ENCODE measurements at places on chromosomes 2 and 18.

DNA sequence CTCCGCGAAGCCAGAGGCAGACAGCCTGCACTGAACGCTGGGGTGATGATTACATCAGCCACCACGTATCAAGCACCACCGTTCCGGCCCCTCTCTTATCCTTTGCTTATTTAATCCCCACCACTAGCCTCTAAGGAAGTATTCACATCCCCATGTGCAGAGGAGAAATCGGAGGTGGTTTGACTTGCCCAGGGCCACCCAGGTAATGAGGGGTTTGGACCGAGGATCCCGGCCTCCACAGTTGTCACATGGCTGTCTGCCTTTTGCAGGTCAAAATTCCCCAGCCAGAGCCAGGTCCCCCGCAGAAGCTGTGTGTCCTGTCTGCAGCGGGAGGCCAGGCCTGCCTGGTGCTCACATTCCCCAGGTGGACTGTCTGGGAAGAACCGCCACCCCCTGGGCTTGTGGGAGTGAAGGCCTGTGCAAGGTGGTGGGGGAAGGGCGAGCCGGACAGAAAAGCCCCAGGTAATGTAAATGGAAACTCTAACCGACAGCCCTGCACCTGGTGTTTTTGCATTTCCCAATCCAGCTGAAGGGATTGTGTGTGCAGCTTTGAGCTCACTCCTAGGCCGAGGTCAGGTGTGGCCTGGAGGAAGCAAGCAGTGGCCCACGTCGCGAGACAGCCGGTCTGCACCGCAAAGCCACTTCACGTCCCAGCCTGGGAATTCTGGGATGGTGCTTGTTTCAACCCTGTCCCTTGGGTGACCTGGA is 108.5 kb upstream of the ID2 start:
- DNase-seq = no peak

DNA sequence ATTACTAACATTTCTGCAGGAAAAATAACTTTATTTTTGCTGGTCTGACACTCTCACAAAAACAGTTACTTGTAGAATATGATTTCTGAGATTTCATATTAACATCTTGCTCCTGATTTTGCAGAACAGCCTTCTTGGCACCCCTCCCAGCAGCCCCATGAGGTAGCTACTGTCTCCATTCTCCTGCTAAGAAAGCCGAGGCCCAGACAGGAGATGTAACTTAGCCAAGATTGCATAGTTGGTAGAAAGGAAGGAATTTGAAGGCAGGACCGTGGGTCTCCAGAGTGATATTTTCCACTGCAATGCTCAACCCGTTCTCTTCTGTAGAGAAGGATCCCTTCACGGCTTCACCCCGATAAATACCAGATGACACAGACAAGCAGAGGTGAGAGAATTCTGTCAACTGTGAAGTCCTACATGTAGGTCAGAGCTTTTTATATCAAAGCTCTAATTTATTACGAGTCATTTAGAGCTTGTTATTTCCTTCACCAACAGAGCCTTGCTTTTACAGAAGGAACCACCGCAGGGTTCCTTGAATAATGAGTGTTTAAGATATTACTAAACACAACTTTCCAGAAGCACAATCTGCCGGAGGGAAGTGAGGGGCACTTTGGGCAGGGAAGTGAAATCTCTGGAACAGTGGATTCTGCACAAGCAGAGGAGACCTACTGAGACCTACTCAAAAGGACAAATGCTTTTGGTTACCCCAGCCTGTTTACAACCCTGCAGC is 48.0 kb upstream of the MYCN start:
- no peak for DNase-seq

GRCh38 chr2:99776906-99777646 is 287.3 kb upstream of the REV1 start:
- no peak for DNase-seq

- no peak for DNase-seq
Observed at GRCh38 chr2:40543381-40543780, 91.5 kb upstream of the SLC8A1 start.

DNA sequence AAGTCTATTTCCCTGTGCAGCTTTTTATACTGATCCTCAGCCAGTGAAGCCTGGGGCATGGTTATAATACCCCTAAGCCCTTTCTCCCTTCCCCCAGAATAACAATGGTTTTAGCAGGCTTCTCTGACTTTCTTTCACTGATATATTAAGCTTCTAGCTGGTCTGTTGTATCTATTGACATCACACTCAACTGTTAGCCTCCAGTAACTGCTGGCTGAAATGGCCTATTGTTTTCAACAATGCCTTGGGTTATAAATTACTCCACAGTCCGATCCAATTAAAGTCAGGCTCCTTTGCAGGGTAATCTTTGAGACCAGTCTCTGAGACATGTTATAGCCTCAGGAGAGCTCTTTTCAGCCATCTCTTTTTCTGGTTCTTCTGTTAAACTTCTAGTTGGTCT is 2.9 kb upstream of the SLC9A4 start:
- no peak for DNase-seq

DNA sequence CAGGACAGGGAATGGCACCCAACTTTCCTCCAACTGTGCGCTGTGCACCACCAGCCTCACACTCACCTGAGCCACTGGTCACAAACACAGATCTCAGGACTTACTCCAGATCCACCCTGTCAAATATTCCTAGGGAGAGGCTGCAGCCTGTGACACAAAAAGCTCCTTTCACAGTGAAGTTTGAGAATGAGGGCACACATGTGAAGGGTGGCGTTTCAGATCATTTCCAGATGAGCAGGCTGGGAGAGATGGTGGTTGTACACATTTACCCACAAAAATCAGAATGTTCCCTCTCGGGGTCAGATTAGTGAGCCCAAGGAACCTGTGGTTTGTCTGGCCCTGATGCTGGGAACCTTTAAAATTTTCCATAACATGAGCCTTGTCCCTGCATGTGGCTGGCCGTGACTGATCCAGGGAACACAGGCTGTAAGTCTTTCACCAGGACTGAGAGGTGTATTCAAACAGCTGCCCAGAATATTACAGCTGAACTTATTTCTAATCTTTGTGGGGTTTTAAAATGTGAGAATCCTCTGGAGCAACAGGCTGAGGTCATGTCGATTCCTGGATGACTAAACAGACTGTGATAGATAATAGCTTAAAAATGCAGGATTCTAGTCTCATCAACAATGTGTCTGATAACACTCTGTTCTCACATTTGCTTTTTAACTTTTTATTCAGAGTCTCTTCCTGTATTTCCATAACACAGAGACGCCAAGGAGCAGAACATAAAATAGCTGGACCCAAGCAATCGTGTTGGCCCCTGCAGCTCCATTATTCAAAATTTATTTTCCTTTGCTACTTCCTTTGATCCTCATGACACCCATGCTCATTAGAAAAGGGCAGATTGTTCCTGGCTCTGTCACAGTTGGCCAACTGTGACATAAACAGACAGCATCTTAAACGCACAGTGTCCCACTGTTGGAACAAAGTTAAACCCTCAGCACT is 35.5 kb downstream of the IL1R2 start:
- no peak for DNase-seq

GRCh38 chr2:107325981-107326786 is 440.2 kb upstream of the ST6GAL2 start:
- no peak for DNase-seq

DNA sequence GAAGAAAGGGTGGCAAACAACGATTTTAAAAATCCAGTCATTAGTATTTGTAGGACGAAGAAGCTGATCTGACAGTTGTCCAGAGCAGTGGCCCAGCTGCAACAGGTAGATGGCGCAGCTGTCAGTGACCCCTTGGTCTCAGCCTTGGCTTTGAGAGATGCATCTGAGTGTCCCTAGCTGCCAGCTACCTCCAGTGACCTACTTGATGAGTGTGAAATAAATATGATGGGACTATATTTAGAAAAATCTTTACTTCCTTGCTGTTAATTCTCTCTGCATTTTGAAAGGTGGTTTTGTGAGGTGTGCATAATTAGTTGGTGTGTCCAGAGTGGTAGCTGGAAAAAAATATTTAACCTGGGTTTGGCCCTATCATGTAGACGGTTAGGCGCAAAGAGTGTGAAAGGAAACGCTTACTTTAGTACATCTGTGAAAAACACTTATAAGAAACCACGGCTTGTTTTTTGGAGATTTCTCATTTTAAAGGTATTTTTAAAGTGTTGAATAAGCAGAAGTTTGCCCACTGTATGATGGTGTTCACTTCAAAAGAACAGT is 963 bp downstream of the INPP1 start:
- no peak for DNase-seq

GRCh38 chr2:9392898-9393765 is 30.2 kb downstream of the ITGB1BP1 start:
- no peak for DNase-seq

- peak; percentile 17 for DNase-seq
Observed at GRCh38 chr2:173076581-173077345, 1.1 kb downstream of the MAP3K20 start.
